ENCODE measurements at places on chromosomes 1 and 21.

- DNase-seq: no peak
Measured at GRCh38 chr1:207990876-207991582, 80.1 kb upstream of the CD34 start.

GRCh38 chr1:211331011-211331709 lies 4.5 kb downstream of the TRAF5 start:
- DNase-seq: no peak

- no peak for DNase-seq
Measured at GRCh38 chr1:43547538-43548072, 16.9 kb downstream of the PTPRF start.

DNA sequence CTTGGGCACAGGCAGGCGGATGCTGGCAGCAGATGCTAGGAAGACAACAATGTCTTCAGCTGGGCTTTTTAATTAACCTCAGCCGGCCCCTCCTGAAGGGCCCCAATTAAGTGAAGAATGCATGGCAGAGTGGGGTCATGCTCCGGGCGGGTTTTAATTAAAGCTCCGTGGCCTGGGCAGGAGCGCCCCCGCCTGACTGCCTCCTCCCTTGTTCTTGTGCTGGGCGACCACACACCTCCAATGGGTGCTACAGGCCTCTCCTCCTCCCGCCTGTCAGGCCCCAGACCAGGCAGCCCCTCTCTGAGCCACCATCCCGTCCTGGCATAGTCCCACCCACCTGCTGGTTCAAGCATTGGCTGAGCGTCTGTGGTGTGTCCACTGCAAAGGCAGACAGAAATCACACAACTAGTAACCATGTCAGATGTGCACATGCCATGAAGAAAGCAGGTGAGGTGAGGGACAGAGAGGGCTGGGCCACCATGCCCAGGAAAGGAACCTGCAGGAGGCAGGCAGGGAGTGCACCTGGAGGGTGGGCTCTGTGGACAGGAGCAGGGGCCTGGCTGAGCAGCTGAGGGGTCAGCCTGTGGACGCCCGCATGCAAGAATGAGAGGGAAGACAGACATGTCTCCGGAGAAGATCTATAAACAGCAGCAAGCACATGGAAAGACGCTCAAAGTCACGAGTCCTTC lies 8.5 kb upstream of the ARF1 start:
- DNase-seq: no peak

- no peak for DNase-seq
Measured at GRCh38 chr1:179788259-179788658, 45.2 kb downstream of the FAM163A start.
